ENCODE measurements at places on chromosomes 5 and 9. TPM values are rescaled to one million over a fixed set of nuclear protein-coding genes. Genes with fewer than 3 reads are reported as not detected.

- DNase-seq: no peak
Measured at GRCh38 chr5:30594331-30594730, 599.2 kb upstream of the CDH6 start.

DNA sequence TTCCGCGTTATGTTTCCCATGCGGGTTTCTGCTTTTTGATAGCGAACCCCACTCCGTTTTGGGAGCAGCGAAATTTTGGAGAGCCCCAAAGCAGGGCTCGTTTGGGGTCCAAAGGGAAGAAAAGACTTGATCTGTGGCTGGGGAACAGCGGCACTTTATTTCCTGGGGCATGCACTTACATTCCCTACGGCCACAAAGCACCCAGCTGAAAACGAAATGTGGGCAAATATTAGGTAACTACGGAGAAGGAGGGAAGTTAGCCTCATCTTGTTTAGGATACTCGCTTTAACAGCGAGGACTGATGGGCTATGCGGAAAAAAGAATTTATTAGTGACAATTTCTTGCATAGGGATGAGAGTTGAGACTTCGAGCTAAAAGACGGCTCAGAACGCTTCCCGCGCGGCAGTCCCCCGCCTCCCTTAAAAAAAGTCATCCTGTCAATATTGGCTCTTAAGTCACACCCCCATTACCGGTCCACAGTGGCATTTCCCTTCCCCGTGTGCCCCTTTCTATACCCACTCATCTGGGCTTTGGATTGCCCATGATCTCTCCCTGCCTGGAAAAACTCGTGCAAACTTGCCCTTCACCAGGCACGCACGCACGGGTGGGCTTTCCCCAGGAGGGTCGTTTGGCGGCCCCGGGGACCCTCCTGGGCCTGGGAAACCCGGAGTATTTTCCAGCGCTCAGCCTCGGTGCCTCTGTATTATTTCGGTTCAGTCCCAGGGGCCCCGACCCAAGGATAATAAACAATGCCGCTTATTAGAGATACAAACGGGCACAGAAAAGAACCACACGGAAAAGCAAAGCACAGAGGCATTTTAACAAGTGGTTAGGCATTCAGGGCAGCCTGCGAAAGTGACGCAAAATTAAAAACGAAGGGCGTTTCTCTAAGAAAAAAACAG, 35.8 kb upstream of the NFIB start:
- DNase-seq: no peak

DNA sequence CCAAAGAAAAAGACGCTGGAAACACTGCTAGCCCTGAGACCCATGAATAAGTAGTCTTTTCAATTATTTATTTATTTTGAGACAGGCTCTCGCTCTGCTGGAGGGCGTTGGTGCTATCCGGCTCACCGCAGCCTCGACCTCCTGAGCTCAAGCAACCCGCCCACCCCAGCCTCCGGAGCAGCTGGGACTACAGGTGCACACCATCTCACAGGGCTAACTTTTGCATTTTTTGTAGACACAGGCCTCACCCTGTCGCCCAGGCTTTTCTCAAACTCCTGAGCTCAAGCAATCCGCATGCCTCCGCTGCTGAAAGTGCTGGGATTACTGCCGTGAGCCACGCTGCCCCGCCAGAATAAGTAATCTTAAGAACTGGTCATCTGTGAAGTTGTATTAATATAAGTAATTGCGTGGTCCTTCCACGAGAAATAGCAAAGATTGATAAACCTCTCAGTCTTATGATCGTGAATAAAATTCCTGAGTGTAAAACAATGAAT, 1.6 kb downstream of the ANXA2R start:
- DNase-seq: no peak

- no peak for DNase-seq
Measured at GRCh38 chr5:131528682-131529081, 106.3 kb downstream of the RAPGEF6 start.

The LEAP2 gene
- total RNA-seq: 0.48 TPM

The PRLR gene
- 2.5 TPM for total RNA-seq

GRCh38 chr9:16155878-16156277, 603.0 kb downstream of the CCDC171 start:
- DNase-seq: no peak

DNA sequence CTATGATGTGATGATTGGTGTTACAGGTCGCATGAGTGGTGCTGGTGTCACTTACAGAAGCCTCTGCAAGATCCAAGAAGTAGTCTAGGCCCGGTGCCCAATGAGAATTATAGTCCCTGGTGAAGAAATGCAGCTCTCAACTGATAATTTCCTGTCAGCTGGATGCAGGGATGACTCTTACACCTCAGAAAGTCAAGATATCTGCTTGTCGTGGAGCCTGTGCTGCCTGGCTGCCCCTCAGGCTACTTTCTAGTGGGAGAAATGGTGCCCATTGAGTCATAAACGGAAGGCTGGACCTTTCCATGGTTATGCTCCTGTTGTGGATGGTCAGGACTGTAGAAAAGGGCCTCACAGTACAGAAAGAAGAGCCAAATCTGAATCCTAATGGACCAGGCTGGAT, 46.8 kb upstream of the NXNL2 start:
- DNase-seq: no peak

DNA sequence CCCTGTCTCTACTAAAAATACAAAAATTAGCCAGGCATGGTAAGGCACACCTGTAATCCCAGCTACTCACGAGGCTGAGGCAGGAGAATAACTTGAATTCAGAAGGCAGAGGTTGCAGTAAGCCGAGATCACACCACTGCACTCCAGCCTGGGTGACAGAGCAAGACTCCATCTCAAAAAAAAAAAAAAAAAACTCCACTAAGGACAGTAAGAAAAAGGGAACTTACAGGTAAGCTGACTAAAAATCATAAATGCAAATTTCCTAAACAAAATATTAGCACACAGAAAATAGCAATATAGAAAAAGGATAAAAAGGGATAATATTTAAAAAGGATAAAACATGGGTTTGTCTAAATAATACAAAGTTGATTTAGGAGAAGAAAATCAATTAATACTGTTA, 27.9 kb upstream of the HNRNPA0 start:
- no peak for DNase-seq

DNA sequence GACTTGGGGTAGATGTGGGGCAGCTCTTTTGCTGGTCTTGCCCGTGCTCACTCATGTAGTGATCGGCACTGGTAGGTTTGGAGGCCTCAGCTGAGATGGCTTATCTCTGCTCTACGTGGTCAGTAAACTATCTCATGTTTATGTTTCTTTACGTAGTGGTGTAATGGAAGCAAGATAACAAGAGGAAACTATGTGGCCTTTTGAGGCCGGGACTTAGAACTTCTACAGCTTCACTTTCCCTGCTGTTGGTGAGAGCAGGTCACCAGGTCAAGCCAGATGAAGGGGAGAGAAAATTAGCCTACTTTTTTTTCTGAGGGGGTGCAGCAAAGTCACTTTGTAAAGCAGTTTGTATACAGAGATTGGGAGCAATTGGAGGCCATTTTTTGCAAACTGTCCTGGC, 8.5 kb downstream of the FOCAD start:
- no peak for DNase-seq

- DNase-seq: peak; percentile 81
Measured at GRCh38 chr5:139646912-139647505, 1.1 kb upstream of the CXXC5 start.

DNA sequence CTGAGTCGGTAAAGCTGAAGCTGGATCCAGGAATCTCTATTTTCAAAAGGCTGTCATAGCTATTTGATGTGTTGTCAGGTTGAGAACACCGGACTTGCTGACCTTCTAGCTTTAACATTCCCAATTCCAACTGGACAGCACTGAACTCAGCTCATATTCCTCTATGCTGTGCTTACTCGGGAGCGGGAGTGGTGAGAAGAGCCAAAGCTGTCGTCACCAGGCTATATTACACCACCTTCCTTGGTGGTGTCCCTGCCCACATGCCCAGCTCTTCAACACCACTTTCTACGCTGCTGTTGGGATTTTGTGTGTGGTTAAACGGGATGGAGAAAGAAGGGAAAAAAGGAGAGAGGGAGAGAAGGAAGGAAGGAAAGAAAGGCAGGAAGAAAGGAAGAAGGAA, 653.6 kb downstream of the RAB3C start:
- DNase-seq: no peak

GRCh38 chr9:113598451-113598850, 134.9 kb downstream of the RGS3 start:
- DNase-seq: no peak

- no peak for DNase-seq
Measured at GRCh38 chr5:68456756-68457217, 241.2 kb downstream of the PIK3R1 start.

- no peak for DNase-seq
Measured at GRCh38 chr5:63131626-63132285, 553.1 kb downstream of the LRRC70 start.

GRCh38 chr5:95235439-95235982, 49.4 kb downstream of the MCTP1 start:
- no peak for DNase-seq

The MACROH2A1 gene
- total RNA-seq: 98.0 TPM

The GPR150 gene
- total RNA-seq: 0.10 TPM

The KIF12 gene
- total RNA-seq: not detected

The ZNF189 gene
- total RNA-seq: 18.7 TPM
